ENCODE measurements at places on chromosomes 16 and 17.

GRCh38 chr17:77450742-77451244 lies 310.0 kb downstream of the SEC14L1 start:
- no peak for DNase-seq

GRCh38 chr16:16175296-16175695 lies 48.0 kb downstream of the ABCC6 start:
- DNase-seq = no peak

DNA sequence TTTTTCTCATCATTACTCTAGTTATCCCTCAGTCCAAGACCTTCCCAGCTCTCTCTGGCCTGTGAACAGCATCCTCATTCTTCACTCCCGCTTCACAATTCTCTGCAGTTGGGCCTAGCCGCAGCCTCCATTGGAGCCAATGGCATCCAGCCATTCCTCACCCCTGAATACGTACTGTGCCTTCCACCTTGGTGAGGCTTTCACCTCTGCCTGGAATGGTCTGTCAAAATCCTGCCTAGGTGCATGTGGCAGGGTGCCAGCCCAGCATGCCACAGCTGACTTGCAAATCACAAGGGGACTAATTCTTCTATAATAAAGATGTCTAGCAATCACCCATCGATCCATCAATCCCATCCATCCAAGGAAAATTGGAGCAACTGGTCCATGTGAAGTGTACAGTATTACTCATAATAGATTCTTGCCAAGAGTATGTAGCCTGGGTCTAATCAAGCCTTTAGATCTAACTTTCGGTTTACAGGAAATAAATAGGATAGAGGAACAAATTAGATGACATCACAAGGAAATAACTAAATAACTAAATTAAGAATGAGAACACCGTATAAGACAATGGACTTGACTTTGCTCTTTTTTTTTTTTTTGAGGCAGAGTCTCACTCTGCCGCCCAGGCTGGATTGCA lies 5.1 kb upstream of the CX3CL1 start:
- DNase-seq = no peak

DNA sequence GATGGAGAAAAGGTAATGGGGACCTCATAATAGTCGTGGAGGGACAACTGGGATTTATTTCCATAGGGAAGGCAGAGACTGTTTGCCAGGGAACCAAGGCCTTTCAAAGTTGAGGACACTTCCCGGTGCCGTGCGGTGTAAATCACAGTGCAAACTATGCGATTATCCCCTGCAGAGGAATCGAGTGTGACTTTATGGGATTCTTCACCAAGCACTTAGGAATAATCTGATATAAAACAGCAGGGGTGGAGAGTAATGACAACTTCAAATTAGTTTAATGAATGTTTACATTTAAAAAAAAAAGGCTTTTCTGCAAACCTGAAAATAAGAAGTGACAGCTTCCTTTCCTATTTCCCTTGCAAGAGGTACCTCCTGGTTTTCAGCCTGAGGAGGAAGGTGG lies 538.2 kb downstream of the MAF start:
- DNase-seq = no peak

DNA sequence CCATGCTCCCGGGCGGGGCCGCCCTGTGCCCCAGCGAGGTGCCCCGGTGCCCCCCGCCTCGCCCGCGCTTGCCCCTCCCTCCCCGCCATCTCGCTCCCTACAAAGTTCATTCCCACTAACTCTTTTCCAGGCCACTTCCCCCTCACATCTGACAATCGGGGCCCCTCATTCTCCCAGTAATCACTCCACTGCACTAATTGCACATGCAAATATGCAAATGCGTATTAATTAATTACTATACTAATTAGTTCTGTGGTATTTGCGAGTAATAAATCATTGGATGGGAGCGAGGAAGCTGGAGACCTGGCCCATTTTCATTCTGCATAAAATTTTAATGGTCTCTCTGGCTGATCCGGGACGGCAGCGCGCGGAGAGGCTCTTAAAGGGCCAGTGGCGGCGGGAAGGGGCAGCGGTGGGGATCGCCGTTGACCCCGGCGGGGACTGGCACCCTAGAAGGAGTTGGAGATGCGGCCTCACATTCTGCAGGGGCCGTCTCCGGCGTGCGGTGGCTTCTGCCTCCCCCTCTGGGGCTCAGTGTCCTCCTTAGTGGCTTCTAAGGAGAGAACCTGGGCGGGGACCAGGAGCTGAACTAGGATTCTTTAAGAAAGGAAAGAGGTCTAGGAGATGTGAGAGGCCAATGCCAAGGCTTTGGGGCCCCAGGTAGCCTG lies 8.4 kb upstream of the PPP1R1B start:
- DNase-seq = peak; percentile 53

- no peak for DNase-seq
Observed at GRCh38 chr17:395974-396373, 43.4 kb upstream of the RPH3AL start.

DNA sequence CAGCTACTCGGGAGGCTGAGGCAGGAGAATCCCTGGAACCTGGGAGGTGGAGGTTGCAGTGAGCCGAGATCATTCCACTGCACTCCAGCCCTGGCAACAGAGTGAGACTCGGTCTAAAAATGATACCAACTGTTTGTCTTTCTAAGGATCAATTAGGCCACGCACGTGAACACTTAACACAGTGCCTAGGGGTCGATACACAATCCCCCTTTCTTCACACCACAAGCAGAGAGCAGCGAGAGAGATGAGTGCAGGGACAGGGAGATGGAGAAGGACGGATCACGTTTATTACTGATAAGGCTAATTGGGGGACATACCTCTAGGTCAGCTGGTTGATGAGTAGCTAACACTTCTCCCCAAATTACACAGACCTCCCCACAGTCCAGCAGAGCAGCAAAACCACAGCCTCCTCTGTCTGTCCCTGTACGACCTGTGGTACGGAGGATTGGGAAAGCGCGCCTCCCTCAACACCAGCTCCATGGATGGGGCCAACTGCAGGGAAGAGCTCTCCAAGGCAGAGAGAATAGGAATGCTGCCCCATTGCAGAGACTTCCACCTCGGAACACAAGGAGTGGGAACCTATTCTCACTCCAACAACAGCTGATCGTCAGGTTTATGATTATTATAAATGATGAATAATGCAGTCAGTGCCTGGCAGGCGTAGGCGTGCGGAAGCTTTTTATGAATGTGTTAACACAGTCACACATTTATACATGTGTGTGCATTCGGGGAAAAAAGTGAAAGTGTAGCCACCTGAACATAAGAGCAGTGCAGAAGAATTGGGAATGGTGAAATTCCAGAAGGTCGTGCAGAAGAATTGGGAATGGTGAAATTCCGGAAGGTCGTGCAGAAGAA lies 155.1 kb downstream of the C16orf95 start:
- DNase-seq = no peak

DNA sequence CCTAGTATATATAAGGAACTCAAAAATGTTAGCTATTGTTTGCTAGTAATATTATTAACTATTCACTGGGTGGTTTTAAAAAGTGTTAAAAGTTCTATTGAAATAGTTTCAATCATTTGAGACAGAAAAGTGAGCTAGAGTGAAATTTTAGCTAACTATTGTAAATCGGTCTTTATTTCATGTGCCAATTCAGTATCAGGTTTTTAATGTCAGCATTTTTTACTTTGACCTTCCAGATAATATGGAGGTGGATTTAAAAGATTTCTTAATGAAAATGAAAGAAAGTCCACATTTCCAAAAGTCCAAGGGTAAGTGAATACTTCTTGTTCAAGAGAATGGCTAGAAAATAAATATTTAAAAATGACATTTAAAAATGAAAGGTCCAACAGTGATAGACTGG lies 90.9 kb downstream of the EFCAB13 start:
- DNase-seq = no peak

- DNase-seq = no peak
Observed at GRCh38 chr17:62690168-62690897, 62.9 kb downstream of the MRC2 start.

DNA sequence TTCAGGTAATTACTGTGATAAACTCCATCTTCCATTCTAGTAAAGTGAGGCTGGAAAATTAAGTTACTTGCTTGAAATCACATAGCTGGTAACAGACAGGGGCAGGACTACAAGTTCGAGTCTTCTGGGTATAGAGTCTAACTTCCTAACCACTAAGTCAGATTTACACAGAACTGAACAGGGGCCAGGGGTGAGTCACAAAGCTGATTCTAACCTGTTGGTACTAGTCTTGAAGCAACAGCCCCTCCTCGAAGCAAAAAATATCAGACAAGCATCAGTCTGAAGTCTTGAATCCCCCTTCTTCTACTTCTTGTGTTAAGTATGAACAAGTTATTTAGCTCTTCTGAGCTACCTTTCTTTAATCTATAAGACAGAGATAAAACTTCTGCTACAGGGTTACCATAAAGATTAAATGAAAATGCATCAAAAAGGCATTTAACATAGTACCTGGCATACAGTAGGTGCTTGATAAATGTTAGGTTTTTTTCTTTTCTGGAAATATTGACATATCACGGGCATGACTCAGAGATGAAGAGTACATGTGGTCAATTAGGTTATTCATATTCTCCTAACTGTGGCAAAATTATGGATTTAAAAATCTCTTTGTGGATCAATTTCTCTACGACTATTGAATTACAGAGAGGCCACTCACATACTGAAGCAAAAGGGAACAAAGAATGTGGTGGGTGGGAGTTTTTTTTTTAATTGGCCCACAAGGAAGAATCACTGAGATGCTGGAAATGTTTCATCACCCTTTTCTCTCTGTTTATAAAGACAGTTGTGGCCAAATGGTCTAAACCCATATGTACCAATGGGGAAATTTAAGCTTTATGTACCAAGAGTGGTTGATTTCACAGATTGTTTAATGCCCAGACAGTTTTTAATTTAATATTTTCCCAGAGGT lies 266.9 kb upstream of the DYNLRB2 start:
- DNase-seq = peak; percentile 21

DNA sequence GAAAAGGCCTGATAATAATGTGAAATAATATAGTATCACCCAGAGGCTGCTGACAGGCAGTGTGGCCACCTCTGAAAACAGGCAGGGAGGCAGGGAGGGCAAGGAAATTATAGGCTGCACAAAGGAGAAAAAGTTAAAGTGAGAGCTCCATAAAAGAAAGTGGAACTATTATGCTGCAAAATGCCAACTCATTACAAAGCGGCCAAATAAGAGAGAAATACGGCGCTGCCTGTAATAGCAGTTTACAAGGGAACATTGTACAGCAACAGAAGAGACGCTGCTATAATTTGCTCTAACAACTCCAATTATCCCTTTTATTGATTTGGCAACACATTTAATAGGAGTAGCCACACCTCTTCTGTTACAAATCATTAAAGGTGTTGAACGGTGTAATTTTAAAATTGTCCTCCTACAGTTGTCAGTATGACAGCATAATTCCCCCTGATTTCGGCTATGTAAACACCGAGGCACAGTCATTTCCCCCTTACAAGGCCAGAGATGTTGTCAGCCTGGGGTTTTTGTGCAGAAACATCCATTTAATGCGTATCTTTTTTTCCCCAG lies 120.3 kb downstream of the MRM1 start:
- DNase-seq = no peak

DNA sequence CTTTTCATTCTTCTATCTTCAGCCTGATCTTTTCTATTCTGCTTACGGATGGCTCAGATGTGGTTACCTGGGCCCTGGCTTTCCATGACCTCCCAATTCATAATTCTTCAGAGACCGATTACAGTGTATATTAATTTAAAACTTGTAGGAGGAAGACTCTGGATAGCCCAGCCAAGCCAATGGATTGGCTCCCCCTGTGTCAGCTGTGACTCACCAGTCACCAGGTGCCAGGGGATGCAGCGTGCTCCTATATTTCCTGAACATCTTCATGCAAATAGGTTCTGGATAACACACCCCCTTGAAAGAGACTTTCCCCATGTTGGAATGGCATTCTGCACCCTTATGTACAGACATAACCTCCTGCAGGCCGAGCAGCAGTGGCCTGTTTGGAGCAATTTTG lies 208.3 kb upstream of the WSCD1 start:
- DNase-seq = no peak

- DNase-seq = no peak
Observed at GRCh38 chr16:2976673-2977072, 3.6 kb downstream of the PKMYT1 start.

- DNase-seq = no peak
Observed at GRCh38 chr16:63981639-63982038, 1140.2 kb downstream of the CDH11 start.

DNA sequence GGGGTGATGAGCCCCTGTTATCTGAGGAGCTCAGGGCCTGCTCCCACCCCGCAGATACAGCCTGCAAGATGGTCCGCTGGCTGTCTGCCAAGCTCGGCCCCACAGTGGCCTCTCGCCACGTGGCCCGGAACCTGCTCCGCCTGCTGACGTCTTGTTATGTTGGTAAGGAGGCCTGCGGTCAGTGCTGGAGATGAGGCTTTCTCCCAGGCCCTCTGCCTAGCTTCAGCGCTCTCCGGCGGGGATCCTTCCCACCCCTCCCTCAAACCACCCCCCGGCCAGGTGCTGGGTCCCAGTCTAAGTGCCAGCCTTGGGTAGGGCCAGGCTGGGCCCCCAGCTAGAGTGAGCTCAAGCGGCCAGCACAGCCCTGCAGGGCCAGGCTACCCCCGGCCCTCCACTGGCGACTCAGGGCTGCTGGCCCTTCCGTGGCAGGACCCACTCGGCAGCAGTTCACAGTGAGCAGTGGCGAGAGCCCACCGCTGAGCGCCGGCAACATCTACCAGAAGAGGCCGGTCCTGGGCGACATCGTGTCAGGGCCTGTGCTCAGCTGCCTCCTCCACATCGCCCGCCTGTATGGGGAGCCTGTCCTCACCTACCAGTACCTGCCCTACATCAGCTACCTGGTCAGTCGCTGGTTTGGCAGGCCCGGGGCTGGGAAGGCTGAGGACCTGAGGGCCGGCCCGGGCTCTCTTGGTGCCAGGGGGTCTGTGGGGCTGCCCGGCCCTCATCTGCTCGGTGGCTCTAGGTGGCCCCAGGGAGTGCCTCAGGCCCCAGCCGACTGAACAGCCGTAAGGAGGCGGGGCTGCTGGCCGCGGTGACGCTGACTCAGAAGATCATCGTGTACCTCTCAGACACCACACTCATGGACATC lies 6.1 kb downstream of the WDR81 start:
- no peak for DNase-seq

DNA sequence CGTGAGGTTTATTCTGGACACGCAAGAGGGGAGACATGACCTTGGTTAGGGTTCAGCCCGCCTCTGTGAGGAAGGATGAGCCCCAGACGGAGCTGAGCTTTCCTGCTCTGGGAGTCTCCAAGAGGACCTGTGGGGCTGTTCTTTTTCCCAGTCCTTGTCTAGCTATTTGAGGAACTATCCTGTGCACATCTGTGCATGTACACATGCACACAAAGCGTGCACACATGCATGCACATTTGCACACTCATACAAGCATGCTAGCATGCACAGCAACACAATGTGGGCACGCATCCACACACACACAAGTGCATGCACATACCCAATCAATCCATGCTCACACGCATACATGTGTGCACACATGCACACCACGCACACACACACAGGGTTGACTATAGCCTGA lies 40.4 kb downstream of the ABCC6 start:
- no peak for DNase-seq

All from HTR-8/SVneo (cell line).